ENCODE measurements at places on chromosomes 2 and 18.

DNA sequence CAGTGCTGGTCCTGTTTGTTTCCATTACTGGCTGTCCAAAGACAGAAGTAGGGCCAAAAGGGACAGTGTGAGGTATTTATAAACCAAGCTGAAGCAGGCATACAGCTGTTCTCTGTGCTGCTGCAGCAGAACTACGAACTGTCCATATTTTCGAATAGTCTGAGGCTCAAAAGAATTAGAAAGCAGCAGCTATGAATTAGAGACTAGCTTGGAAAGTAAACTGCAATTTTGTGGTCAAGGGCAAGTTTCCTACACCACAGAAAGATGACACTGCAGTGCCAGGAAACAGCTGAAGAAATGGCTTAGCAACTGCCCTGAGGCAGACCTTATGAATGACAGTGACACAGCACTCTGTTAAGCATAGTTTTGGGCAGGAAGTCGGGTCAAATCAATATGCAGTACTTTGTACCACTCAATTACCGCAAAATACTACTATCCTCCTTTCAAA, 125.3 kb downstream of the TMEM131 start:
- DNase-seq = no peak

DNA sequence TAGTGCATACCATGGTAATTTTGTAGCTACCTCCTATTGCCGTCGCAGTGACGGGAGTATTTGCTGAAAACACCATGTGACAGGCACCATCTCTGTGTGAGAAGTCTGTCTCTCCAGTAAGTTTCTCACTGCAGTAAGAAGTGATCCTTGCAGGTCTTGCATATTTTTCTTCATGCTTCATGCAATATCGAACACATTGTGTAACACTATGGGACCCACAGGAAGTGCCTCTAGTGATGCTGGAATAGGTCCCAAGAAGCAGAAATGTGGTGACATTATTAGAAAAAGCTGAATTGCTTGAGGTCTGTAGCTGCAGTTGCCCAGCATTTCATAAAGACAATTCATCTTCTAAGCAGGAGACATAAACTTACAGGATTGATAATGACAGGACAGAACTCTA, 167.6 kb downstream of the DCDC2C start:
- no peak for DNase-seq

GRCh38 chr2:208062961-208063360, 37.6 kb upstream of the PLEKHM3 start:
- DNase-seq = no peak

GRCh38 chr2:234363011-234363487, 133.8 kb downstream of the ARL4C start:
- no peak for DNase-seq

GRCh38 chr2:197349699-197350098, 39.1 kb upstream of the ANKRD44 start:
- no peak for DNase-seq

GRCh38 chr18:22844190-22844589, 88.9 kb upstream of the RBBP8 start:
- DNase-seq = no peak

DNA sequence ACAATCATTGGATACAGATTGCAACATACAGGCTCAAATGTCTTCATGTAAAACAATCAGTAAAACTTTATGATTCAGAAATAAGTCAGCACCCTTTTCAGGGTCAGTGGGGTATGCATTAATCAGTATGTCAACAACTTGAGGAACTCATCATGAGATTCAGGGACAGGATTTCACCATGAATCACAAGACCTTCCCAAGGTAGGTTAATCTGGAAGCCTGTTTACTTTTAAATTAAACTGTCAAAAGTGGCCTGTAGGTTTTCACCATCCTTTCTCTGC, 104.8 kb downstream of the SP100 start:
- DNase-seq = no peak

- DNase-seq = no peak
Measured at GRCh38 chr2:128301501-128301966, 17.1 kb downstream of the HS6ST1 start.

- no peak for DNase-seq
Measured at GRCh38 chr2:3078684-3079083, 298.9 kb downstream of the EIPR1 start.

DNA sequence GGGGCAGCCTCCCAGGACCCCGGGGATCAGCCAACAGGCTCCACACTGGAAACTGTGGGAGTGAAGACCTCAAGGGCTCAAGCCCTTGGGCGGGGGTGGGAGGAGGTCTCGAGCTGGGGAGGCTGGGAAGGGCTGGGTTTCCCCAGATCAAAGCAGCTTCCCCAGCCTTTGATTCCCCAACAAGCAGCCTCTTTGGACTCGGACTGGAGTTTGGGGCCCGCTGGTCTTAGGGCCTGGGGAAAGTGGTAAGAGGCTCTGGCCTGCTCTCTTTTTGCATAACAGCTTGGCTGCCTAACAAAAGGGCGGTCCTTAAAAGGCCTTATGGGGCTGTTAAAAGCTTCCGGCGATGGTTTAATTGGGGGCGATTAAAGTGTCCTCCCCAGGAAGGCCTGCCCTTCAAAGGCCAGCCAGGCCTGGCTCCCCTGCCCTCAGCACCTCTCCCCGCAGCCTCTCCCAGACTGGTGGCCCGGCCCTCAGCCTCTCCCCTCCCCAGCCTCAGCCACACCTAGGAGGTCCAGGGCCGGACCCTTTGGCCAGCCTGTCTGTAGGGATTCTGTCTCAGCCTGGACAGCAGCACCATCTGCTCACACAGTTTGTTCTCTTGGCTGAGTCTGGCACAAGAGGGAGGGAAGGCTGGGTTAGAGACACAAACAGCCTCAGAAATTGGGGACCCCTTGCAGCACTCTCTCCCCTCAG, 39.6 kb downstream of the ZFP36L2 start:
- no peak for DNase-seq

DNA sequence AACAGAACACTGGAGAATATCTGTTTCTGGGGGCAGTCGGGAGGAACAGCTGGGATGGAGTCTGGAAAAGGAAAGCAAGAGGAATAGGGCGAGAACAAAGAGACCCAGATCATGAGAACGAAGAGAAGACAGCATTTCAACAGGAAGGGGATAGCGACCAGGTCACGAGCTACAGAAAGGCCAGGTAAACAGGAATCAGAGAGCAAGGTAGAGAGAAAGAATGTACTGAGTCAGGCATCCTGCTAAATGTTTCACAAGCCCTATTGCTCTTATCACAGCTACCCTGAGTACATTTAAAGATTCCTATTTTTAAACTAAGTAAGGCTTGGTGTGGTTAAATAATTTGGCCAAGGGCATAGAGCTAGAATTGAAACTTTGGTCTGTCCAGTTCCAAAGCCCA, 254.9 kb upstream of the RAB12 start:
- no peak for DNase-seq

- no peak for DNase-seq
Measured at GRCh38 chr2:117833911-117834310, 19.4 kb downstream of the DDX18 start.

DNA sequence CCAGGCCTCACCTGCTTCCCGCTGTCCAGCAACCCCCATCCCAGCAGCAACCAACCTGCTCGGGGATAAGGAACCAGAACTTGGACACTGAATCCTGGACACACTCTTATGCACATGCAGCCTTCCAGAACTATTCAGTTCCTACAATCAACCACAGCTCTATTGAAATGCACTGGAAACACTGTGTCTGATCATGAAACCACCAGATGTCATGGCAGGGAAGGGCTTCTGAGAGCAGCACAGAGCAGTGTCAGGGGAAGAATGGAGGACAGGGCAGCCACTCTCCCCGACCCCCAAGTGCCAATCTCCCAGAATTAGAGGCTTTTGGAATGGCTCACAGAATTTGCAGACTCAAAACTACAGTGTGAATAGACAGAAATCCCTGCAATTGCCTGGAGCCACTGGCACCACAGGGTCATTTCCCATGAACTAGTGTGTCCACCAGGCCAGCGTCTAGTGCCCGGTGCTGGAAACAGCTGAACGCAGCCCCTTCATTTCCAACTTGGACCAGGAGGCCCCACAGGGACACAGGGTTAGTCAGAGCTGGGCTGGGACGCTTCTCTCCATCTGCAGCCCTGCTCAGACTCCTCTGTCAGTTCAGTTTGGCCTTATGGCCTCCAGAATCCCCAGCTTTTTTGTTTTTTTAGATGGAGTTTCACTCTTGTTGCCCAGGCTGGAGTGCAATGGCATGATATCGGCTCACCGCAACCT, 25.5 kb downstream of the MRPL35 start:
- no peak for DNase-seq

DNA sequence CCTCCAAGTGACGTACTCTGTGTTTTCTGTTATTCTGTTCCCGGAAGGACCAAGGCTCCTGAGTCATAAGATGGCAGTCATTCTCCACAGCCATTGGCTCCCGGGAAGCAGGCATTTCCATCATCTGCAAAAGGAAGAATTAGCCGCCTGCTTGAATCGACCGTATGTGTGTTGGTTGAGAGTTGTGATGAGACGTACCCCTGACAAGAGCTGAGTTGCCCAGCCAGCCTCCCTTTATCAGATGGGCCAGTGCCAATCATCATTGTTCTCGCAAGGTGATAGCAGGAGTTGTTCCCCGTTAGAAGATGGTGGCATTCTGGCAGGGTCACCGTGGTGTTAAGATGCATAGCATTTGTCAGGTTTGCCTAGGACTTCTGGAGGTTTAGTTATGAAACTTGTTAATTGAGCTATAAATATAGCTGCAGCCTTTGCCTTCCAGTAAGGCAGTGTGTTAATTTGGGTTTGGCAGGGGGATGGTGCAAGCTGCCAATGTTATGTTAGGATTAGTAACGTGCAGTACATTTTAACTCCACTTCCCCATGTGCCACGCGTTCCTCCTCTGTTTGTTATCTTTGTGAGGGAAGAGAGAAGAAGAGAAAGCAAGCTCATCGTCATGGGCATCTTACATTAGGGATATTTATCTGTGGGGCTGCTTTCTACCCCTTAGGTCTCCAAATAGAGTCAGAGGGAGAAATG, 652.7 kb upstream of the FANCL start:
- no peak for DNase-seq

- DNase-seq = no peak
Measured at GRCh38 chr18:32157580-32157979, 32.3 kb upstream of the MEP1B start.

DNA sequence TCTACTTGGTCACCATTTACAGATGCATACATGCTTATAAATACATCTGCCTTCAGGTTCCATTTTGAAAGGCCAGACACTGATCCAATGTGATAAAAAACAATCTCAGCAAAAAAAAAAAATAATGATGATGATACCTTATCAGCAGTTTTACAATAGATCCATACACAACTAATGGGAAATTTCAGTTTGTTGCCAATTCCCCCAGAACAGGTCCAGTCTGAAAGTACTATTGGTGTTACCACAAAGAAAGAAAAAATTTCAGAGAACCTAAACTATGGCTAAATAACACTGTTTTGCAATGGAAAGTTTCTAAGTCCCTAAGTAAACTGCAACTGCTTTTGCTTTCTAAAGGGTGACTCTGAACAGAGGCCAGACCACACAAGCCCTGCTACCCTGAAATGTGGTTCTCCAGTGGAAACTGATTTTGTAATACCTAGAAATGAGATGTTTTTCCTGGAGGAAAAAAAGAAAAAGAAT, 54.1 kb downstream of the LPIN2 start:
- no peak for DNase-seq

- no peak for DNase-seq
Measured at GRCh38 chr2:240319221-240319854, 116.1 kb upstream of the GPC1 start.

DNA sequence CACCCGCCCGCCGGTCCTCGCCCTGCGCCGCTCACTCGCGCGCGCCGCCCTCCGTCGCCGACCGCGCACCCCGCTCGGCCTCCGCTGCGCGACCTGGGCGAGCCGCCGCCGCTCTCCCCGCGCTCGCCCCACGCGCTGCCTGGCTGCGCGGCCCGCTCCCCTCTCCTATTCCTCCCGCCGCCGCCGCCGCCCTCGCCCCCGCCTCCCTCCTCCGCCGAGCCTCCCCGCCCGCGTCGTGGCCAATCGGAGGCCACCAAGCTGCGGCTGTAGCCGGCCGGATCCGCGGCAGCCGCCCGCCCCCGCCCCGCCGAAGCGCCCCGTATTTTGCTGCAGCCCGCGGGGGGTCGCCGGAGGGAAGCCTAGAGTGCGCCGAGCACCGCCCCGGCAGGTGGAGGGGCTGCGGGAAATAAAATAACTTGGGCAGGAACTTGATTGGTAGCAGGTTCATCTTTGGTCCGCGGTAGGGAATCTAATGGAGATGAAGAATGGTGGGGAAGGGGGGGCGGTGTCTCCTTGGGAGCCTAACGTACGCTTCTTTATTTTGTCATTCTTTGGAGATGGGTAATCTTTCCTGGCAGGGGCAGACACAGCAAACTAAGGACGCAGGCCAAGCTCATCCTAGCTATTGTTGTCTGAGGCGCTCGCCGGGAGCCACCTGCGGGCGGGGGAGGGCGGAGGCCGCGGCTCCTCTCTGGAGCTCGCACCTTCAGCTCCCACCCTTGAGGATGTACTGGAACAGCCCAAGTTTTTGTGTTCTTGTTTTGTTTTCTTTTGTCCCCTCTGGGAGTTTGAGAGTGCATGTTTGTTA, 1.1 kb upstream of the CDH2 start:
- peak; percentile 83 for DNase-seq

- DNase-seq = no peak
Measured at GRCh38 chr2:186751790-186752189, 57.9 kb downstream of the FAM171B start.

GRCh38 chr2:204260162-204260877, 285.0 kb upstream of the PARD3B start:
- DNase-seq = peak; percentile 79

DNA sequence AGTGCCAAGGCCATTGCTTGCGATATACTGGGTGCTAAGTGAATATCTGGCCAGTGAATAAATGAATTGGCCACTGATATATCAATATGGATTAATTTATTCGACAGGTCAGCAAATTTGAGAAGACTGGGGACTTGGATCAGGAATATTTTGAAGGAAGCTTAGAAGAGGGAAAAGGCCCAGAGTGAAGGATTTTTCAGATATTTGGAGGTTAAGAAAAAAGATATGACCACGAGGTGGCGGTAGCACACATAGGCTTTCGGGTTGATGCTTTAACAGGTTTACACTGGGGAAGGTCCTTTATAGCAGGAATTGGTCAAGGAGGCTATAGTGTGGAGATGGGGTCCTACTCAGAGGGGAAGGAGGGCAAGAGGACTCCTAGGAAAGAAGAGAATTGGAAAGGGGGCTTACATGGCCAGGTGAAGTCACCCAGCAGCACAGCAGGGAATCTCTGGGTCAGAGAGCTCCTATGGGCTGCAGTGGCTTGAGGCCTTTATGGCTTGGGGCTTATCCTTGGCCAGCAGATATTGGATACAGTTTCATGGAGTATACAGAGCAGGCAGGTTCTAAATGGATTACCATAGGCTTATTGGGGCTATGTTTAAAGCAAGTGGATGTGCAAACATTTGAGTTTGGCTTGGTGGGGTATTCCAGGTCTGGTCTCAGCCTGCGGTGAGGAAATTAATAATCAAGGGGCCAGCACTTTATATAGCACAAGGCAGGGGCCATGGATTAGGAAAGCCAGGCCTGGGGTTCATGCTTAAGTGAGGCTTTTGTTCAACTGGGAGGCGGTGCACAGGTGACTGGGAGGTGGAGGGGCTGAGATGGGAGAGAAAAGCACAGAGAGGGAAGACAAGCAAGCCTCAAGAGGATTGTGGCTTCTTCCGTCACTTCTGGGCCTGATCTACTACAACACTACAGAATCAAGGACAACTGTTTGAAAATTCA, 9.7 kb downstream of the IL1RN start:
- peak; percentile 14 for DNase-seq
